ENCODE measurements at places on chromosomes 2 and 18. TPM values are rescaled to one million over a fixed set of nuclear protein-coding genes. Genes with fewer than 3 reads are reported as not detected.

The ABHD1 gene
- 0.31 TPM for total RNA-seq

The RPRM gene
- 71.7 TPM for total RNA-seq

The PLEK gene
- total RNA-seq = 0.94 TPM

The INPP5D gene
- 8.5 TPM for total RNA-seq

The LAMA3 gene
- total RNA-seq = 6.6 TPM
